ENCODE measurements at places on chromosomes 1 and 21.

- DNase-seq, result no peak
Measured at GRCh38 chr1:30758785-30759380, 1.3 kb upstream of the LAPTM5 start.

GRCh38 chr1:191912517-191912916, 245.7 kb upstream of the RGS18 start:
- DNase-seq, result no peak

- peak; percentile 45 for DNase-seq
Measured at GRCh38 chr1:212457740-212458338, 25.1 kb downstream of the NENF start.

GRCh38 chr21:27292229-27292628, 325.3 kb upstream of the ADAMTS5 start:
- DNase-seq, result no peak

DNA sequence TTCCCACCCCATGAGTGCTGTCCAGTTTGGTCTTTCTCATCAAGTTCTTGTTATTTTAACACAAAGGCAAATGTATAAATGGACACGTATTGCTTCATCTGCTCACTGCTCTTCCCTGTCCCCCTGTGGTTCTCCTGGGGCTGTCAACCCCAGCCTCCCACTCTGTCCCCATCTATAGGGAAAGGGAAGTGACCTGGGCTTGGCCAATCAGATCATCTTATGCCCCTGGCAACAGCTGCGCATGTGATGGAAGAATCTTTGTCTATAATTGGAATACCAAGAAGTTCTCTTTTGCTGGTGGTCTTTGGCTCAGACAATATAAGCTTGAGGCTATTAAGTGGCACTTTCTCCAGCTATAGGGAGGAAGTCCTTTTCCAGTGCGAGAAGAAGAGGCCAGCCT, 4.7 kb upstream of the CCSAP start:
- DNase-seq, result no peak

DNA sequence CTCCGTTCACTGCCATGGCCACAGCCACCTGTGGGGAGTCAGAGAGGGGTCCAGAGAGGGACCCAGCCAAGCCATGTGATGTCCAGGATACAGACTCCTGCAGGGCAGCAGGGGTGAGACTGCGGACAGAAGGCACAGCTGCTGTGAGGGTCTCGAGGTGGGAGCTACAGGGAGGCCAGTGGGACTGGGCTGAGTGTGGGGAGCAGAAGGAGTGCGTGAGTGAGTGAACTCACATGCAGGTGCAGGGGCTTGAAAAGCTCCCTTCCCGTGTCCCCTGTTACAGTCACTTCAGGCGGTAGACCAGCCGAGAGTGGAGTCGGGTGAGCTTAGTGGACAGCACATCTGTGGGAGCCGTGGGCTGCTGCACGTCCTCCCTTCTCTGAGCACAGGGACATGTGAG, 42.4 kb downstream of the S100B start:
- DNase-seq, result no peak

DNA sequence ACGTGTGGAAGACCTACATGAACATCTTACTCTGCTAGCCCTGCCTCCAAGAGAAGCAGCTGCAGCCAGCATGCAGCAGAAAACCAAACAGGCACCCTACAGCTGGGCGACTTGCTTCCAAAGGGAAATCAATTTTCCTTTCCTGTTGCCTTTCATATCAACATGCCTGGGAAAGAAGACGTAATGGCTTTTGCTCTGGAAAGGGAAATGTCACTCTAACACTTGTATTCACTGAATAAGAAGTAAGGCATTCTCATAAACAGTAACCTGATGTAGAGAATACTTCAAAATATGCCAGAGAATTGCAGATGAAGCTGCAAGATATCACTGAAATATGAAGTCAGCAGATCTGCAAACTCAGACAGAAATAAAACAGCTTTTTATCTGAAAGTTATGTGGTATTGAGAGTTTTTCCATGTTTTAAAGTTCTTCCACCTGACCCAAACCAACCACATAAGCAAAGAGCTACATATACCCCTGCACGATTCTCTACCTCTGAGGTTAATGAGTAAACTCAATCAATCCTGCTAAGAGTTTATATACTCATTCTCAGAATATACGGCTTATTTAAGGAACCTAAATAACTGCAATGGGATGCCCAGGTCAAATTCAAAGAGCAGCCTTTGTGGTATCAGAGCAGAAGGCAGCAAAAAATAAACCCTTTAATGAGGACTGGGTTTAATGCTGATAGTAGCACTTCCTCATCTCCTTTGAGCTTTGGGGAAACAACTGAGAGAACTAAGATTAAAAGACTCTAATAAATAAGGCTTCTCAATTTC, 150.9 kb downstream of the RERE start:
- no peak for DNase-seq

DNA sequence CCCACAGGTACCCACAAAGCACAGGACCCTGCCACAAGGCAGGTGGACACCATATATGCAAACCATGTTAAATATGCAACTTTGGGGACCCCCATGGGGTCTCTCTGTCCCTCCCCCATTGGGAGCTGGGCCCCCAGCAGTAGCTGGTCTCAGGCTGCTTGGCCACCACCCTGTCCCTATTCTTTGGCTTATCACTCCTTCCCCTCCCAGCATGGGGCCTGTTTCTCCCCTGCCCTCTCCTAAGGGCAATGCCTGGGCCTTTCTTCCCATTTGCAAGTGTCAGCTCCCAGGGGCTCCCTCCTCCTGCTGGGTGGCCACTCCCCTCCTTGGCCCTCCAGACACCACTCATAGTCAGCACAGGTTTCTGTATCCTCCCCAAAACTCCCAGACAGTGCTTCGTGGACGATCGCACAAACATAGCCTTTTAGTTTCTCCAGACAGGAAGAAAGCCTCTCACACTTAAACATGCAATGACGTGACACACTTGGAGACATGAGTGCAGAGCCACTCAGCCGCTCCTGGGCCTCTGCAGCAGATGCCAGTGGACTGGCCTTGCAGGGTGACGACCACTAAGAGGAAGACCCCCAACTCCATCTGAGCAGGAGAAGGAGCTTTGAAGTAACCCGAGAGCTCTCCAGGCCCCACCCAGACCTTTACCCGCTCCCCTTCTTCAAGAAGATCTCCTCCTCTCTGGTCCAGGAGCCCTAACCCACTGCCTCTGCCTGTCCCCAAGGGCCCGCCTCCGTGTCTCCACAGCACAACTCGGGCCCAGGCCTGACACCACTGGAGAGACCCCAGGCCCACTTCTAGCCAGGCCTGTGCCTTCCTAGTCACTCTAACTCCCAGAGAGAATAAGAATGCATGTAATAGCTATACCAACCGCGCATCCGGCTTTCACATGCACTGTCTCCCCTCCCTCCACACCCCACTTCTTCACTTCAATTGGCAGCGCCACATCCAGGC, 22.9 kb downstream of the CITED4 start:
- DNase-seq, result no peak

- DNase-seq, result no peak
Measured at GRCh38 chr1:89863165-89863830, 42.5 kb downstream of the LRRC8D start.

GRCh38 chr21:43995521-43996105, 16.5 kb upstream of the TRAPPC10 start:
- DNase-seq, result no peak
